Activated CD4-positive, alpha-beta memory T cell treated with anti-CD3 and anti-CD28 coated beads, Interleukin-2, amount 10 ng/mL, durations not matched to agents 7 days and 5 days (primary cell): ENCODE measurements at places on chromosomes 6 and 20.
A peak's percentile ranks its signal among the peaks of the same experiment; 100 is the strongest.

DNA sequence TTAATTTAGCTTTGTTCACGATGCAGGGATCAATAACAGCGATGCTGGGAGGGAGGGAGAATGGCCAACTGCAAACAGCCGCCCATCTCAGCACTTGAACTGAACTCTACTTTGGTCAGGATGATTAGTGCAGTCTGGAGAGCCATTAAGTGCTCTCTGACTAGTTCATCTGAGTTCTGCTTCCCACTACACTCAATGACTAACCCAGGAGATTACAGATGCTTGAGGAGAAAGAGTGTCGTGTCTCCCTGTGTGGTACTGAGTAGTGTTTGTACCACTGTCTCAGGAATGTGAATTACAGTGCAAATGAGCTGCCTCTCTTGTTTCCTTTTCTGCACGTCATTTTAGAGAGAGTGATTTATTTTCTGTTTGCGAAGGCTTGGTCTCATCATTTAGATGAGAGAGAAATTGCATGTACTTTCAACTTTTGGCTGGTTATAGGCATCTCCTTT lies 23.5 kb downstream of the CARMIL1 start:
- no peak for DNase-seq

DNA sequence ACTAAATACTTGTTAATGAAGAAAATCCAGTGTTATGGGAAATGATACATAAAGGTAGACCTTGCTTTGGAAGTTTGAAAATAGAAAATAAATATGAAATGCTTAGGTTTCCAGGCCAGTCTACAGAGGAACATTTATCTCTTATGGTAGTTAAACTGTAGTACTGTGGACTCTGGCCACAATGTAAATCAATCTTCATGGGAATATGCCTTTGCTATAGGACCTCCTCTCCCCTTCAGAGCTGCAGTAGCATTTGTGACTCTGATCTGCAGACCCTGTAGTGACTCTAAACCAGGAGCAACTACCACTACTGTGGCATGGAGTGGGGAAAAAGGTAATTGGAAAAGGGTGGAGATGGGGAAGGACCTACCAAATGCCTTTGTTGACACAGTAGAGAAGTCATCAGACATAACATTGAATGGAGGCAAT lies 4.5 kb downstream of the HSPA1A start:
- DNase-seq: no peak

DNA sequence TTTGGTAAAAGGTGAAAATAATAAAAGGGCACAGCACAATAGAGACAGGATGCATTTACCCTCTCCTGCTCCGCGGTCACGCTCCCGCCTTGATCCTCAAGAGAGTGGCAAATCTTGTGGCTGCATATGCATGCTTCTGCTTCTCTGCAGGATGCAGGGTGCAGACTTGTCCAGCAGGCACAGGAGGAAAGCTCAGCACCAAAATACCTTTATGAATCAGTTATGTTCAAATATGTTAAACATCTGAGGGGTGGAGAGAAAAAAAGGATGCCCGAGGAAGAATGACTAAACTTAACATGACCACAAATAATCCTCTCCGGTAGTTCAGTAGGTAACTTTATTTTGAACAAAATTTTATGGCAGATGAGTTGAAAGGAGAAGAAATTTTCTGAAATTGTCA lies 366.1 kb upstream of the SOX4 start:
- no peak for DNase-seq

- no peak for DNase-seq
Measured at GRCh38 chr6:149049230-149049629, 268.3 kb upstream of the TAB2 start.

DNA sequence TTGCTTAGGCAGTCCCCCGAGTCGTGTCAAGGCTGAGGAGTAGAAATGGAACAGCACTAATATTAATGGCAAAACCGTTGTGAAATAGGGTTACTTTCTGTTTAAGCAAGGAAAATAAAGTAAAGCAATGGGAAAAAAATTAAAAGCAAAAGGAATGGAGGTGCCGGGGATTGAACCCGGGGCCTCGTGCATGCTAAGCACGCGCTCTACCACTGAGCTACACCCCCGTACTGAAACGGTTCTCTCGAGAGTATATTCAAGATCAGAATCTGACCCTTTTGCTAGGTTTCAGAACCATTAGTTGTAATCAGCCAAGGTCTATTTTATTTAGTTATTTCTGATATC lies 85.5 kb downstream of the TRIM27 start:
- DNase-seq: peak; percentile 67

DNA sequence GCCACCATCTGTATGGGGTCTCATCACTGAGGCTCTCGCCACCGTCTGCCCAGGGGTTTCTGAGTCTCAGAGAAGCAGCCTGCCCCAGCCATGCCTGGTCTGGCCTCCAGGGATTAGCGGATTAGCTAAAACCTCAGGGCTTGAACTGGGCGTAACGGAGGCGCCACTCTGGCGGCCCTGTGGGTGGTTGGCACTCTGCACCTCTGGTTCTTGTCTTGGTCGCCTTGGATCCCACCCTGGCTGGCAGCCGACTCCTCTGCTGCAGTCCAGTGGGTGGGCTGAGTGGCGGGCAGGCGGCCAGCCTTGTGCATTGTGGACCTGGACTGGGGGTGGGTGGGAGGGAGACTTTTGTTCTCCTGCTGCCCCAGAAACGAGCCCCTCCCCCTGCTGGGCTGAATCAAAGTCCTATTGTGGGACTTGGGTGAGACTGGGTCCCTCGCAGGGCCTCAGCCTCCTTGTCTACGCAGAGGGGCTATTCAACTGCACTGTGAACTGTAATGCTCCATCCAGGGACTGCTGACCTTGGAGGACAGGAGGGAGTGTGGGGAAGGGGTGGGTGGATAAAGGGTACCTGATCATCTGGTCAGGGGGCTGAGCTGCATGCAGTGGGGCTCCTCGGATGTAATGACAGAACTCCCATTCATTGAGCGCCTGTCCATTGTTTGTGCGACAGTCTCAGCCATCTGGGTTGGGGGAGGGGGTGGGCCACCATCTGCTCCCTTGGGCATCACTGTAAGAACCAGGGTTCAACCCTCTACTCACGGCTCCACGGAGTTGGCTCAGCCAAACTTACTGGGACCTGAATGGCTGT lies 23.9 kb downstream of the SUN5 start:
- no peak for DNase-seq

DNA sequence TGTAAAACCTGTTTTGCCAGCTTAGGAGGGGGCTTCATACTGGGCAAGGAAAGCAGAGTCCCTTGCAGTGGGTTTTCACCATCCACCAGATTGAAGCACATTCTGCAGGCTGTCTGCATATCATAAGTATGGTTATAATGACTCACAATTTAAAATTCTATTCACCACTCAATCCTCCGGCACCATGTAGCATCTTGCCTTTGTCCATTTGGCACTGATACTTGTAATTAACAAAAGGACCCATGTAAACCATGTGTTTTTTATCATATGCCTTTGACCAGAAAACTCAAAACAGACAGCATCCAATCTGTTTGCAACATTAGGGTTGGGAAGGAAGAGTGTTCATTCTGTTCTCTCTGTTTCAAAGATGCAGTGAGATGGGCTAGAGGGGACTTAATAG lies 3.0 kb downstream of the CD83 start:
- no peak for DNase-seq

- no peak for DNase-seq
Measured at GRCh38 chr6:91043751-91044150, 456.9 kb upstream of the MAP3K7 start.

- DNase-seq: no peak
Measured at GRCh38 chr6:56963043-56963442, 8.1 kb downstream of the BEND6 start.

DNA sequence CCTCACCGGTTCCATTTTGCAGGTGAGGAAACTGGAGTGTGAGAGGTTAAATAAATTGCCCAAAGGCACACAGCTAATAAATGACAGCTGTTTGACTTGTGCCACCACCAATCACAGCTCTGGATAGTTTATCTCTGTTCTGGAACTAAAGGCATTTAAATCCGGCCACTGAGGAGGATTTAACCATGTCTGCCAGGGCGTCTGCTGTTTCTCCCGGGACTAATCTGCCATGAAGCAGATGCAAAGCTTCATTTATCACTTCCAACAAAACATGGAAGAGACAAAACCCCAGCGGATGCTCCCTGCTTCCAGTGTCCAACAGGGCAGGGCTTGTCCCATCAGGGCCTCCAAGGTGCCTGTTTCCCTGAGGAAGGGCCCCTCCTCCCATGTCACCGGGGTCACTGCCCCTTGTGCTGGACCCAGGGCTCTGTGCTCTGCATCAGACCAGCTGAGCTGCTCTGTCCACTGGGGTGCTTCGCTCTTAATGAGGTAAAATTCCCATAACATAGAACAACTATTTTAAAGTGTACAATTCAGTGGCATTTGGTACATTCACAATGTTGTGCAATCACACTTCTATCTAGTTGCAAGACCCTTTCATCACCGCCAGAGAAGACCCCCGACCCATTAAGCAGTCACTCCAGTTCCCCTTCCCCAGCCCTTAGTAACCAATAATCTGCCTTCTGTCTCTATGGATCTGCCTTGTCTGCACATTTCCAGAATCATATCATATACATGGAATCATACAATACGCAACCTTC lies 244.3 kb downstream of the PTPRT start:
- DNase-seq: no peak

- DNase-seq: no peak
Measured at GRCh38 chr6:57216235-57217101, 5.6 kb downstream of the RAB23 start.

DNA sequence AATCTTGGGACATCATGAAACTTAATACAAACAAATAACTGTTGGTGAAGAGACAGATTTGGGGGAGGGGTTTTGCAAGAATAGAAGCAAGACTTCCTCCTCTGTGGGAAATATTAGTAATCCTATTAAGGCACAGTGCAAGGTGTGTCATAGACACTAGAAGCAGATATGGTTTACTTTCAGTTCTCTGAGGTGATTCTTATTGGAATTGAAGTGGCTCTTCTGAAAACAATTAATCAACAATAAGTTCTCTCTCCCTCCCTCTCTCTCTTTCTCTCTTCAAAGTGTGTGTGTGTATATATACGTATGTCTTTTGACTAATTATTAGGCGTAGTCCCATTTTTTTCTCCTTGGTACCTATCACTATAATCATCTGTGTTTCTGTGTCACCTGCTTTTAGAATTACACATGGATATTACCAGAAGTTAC lies 99.8 kb downstream of the HIVEP2 start:
- no peak for DNase-seq

DNA sequence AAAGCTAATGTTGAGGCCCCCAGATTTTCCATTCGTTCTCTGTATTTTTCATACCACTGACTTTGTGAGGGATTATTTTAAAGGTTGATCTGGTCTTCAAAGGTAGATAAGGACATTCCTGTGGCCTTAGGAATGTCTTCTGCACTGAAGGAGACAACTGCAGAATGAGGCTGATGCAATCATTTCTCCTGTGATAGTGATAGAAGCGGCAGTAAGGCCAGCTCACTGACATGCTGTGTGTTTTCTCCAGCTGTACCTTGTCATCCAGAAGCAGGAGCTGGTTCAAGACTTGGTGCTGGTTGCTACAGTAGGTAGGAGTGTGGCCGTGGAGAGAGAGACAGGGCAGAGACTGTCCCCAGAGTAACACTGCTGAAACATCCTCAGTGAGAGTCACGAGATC lies 53.8 kb downstream of the DCBLD1 start:
- no peak for DNase-seq

DNA sequence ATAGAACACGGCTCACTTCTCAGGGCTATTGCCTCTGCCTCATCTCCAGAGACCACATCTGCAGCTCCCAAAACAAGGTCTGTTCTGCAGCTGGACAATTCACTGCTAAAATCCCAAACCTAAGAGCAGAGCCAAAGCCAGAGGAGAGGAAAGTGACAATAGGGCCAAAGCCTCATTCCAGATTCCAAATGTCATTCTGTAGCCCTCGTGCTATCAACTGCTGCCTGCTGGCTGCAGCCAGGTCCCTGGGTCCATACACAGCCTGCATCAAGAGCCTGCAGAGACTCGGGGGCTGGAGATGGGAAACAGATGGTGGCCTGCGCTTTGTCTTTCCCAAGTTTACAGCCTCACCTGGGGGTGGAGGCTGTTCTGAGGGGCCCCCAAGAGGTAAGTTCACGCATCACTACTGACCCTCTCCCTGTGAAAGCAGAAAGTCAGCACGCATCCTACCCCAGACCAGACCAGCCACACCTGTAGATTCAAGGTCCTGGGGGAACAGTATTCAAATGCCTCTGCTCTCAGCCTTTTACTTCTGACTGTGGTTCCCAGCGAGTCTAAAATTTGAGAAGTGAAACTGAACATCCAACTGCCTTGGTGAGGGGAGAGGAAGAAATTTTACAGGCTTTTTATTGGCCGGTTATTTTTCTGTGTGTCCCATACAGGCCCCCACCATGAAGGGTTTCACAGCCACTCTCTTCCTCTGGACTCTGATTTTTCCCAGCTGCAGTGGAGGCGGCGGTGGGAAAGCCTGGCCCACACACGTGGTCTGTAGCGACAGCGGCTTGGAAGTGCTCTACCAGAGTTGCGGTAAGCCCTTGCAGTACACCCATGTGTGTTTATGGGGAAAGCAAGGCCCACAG lies at the start of gene LY86:
Gene LY86, plus strand, starts transcription at position 657 of the 860 bp plus-strand sequence. Its CDS starts 15 bp downstream, at position 672.
- DNase-seq: no peak

DNA sequence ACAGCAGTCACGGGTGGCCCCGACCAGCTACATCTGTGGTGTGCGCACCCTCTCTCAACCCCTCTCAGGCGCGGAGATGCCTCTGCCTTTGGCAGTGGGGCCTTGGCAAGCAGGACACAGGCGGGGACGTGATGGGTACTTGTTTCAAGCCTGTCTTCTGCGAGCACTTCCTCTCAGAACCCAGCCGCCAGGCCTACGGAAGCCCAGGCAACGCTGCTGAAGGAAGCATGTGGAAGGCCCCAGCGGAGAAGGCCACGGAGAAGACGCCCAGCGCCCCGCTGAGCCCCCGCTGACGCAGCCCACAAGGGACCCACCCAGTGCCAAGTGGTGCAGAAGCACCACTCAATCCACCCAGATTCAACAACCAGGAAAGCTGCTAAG lies 13.0 kb downstream of the SERPINB6 start:
- DNase-seq: peak; percentile 15

DNA sequence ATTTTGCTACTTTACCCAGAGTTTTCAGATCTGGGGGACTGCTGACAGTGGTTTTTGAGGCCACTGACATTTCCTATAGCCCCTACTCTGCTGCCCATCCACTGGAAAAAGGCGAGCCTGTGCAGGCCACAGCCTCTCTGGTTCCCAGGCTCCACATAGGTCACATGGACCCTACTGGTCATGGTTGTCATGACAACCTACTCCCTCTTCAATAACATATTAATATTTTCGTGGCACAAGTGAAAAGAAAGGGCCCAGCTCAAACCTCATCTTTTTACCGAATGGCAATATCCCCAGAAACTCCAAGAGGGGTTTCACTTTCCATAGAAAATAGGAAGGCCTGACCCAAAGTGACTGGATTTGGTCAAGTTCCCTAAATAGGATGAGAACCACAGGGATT lies 11.0 kb upstream of the FOXO3 start:
- no peak for DNase-seq

DNA sequence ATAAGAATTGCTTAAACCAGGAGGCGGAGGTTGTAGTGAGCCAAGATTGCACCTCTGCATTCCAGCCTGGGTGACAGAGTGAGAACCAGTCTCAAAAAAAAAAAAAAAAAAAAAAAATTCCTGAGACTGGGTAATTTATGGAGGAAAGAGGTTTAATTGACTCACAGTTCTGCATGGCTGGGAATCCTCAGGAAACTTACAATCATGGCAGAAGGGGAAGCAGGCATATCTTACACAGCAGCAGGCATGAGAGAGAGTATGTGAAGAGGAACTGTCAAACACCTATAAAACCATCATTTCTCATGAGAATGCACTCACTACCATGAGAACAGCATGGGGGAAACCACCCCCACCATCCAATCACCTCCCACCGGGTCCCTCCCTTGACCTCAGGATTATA lies 1.8 kb upstream of the FKBP1A start:
- DNase-seq: no peak
